Transverse colon (tissue), 4 donors: ENCODE measurements at places on chromosomes 6 and 20. TPM values are rescaled to one million over a fixed set of nuclear protein-coding genes. Genes with fewer than 3 reads are reported as not detected.

GRCh38 chr20:2312876-2313275, 17.1 kb downstream of the TGM3 start:
- no peak for DNase-seq

The CARMIL1 gene
- 51.7 TPM for total RNA-seq

The RGS17 gene
- 0.55 TPM for total RNA-seq

The CCNC gene
- 75.0 TPM for total RNA-seq

GRCh38 chr20:4972506-4973251, 28.6 kb downstream of the SLC23A2 start:
- no peak for DNase-seq

- DNase-seq = no peak
Measured at GRCh38 chr6:66245231-66245630, 538.2 kb upstream of the EYS start.

DNA sequence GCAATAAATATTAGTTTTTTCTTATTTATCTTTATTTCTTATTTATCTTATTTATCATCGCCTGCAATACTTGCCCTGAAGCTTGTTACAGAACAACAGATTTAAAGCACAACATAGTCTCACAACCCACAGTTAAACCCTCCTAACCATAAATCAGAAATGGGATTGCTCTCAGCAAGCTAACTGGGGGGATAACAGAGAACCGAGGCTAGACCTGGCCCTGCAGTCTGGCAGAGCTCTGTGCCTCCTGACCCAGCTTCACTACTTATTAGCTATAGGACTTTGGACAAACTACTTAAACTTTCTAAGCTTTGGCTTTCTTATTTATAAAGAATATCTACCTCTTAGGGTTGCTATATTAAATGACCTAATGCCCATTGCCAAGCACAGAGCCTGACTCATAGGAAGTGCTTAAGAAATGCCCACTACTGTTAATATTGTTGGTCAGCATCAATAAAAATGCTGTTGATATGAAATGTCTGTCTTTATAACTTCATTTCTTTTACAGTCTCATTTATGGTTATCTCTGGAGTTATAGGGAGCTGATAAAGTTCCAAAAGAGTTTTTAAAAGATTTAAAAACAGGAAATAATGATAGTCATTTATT, 87.9 kb upstream of the BEND6 start:
- DNase-seq = no peak
